ENCODE measurements at places on chromosomes 1 and 21. TPM values are rescaled to one million over a fixed set of nuclear protein-coding genes. Genes with fewer than 3 reads are reported as not detected.

The TRIM58 gene
- 18.8 TPM for total RNA-seq

The SLC19A2 gene
- total RNA-seq: 20.9 TPM

The MMEL1 gene
- not detected for total RNA-seq

The TCHH gene
- 0.11 TPM for total RNA-seq

The BCL2L15 gene
- 0.39 TPM for total RNA-seq

The MARK1 gene
- total RNA-seq: under 0.01 TPM

The AIRE gene
- total RNA-seq: not detected

The KRTAP13-1 gene
- not detected for total RNA-seq

All from placental epithelial cell (primary cell).